Stimulated activated naive CD4-positive, alpha-beta T cell (primary cell): ENCODE measurements at places on chromosomes 6 and 20.

GRCh38 chr20:10094566-10095173, 59.9 kb downstream of the ANKEF1 start:
- DNase-seq, result no peak

- DNase-seq, result no peak
These were observed 23.9 kb downstream of the ZKSCAN8 start for GRCh38 chr6:28165563-28165962.

- no peak for DNase-seq
These were observed 127.7 kb upstream of the PTPRK start for GRCh38 chr6:128648022-128648598.

- DNase-seq, result no peak
These were observed 10.1 kb downstream of the PHF10 start for GRCh38 chr6:169714178-169714577.
